ENCODE measurements at places on chromosomes 5 and 9.
A peak's percentile ranks its signal among the peaks of the same experiment; 100 is the strongest.

DNA sequence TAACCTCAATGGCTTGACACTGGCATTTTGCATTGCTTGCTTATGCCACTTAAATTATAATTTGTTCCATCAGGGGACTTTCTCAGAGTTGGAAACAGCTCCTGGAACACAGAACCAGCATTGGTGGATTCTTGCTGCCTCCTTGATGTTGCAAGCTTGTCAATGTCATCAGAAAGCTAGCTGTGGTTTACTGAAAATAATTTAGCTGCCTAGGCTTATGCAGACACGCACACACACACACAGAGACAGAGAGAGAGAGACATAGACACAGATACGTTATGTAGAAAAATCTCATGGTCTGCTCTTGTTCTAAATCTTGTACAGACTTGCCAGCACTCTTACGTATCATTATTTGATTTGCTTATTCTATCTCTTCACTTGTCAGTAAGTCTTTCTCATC, 78.0 kb downstream of the HMHB1 start:
- no peak for DNase-seq

GRCh38 chr9:28032268-28032590, 458.9 kb upstream of the C9orf72 start:
- DNase-seq, result no peak

GRCh38 chr5:173802670-173803165, 85.4 kb upstream of the CPEB4 start:
- peak; percentile 20 for DNase-seq

DNA sequence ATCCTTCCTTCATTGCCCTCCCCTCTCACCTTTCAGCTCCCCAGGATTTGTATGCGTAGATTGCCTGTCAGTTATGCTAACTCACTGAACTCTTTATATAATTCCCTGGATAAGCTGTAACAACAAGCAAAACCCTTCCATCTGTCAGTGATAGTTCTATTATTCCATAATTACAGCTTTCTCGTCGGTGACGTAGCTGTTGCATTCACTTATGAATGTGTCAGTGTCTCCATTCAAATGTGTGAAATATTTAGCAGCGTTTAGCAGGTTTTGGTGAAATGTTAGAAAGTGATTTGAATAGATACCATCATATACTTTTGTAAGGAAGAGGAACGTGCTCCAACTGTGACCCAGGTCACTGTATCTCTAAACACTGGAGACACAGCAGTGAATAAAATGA, 45.2 kb downstream of the PIP5K1B start:
- DNase-seq, result no peak

GRCh38 chr5:111928511-111928910, 171.5 kb upstream of the NREP start:
- no peak for DNase-seq

DNA sequence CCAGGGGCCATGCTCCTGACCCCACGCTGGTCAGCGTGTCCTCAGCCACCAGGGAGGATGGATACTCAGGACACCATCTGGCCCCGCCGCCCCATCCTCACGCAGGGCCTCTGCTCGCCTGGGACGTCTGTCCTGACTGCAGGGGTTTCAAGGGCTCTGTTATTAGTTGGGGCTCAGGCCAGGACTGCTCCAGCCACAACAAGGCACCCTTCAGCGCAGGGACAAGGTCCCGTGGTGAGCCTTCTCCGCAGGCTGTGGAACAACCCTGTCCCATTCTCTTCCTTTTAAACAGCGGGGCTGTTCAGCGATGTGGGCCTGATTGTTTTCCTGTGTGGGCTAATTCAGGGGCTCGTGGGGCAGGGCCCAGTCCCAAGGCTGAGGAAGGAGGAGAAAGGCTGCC, 61.6 kb downstream of the SEMA4D start:
- no peak for DNase-seq

DNA sequence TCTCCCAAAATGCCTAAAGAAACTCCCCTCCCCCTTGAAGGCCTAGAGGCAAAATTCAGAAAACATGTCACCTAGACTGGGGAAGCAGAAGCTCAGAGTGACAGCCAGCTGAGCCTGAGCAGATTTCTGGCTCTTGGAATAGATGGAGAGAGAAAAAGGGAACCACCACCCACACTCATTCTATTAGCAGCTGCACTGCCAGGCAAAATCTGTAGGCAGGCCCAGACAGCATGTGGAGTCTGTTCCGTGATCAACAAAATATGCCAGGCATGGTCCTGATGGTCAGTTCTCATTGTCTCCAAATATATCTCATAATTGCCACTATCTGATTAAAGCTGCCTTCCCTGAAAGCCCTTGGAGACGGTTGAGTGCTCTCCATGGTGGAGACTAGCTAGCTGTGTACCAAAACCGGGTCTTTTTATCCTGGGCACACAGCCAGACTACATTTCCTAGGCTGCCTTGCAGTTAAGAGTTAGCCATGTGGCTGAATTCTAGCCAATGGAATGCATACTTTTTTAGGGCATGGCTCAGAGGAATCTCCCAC, 131.7 kb upstream of the GPR151 start:
- DNase-seq, result no peak

DNA sequence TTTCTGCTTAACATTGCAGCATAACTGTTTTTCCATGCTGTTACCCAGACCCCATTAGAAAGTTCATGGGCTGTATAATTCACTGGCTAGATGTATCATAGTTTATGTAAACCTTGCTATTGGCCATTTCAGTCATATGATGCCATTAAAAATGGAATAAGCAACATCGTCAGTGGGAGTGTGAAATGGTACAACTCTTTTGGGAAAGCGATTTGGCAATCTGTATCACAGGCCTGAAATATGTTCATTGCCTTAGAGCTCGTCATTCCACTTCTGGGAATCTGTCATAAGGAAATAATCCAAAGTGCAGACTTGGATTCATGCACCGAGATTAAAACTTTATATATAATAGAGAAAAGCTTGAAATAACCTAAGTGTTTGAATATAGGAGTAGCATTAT, 77.9 kb upstream of the KLF4 start:
- DNase-seq, result no peak

DNA sequence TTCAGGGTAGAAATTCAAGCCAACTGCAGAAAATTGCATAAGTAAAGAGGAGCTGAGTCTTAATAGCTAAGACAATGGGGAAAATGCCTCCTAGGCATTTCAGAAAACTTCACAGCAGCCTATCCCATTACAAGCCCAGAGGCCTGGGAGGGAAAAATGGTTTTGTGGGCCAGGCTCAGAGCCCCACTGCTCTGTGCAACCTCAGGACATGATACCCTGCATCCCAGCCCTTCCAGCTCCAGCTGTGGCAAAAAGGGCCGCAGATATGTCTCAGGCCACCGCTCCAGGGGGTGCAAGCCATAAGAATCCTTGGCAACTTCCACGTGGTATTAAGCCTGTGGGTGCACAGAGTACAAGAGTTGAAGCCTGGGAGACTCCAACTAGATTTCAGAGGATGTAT, 387.0 kb downstream of the ARRDC3 start:
- DNase-seq, result no peak

DNA sequence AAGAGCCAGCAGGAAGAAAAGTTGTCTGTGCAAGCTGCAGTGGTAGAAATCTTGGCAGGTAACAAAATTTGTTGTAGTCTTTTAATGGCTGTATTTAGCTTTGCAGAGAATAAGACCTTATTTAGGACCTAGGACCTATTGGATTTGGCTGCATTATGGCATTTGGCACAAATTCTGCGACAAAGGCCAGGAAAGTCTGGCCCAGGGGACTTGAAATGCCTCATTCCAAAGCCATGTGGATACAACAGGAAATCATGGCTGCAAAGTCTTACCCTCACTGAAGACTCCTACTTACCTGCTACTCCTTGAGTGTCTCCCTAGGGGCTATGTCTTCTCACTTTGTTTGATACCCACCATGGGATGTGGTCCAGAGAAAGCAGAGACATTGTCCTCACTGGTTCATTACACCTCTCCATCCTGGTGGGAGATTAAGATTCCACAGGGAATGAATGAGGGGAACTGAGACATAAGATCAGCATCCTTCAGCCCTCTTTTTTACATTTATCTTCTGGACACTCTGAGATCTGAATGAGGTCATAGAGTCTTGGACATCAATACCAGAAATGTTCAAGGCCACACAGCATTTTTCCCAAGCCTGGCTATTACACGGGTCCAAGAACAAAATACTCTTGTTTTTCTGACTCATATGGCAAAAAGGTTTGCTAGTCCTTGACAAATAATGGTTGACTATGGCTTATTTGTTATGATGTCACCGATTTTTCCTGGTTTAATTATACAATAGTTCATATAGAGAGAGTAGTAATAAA, 119.4 kb downstream of the PDE8B start:
- DNase-seq, result no peak

- DNase-seq, result peak; percentile 4
These were observed 76.6 kb downstream of the CD180 start for GRCh38 chr5:67120032-67120431.

- DNase-seq, result no peak
These were observed 387.3 kb downstream of the YTHDC2 start for GRCh38 chr5:113900816-113901215.
